Activated CD4-positive, alpha-beta T cell treated with anti-CD3 and anti-CD28 coated beads, Interleukin-2, Interleukin-4, amounts not matched to agents 100 ng/mL and 50 ng/mL, durations not matched to agents 16 hours and 8 hours (primary cell): ENCODE measurements at places on chromosomes 5 and 9.

DNA sequence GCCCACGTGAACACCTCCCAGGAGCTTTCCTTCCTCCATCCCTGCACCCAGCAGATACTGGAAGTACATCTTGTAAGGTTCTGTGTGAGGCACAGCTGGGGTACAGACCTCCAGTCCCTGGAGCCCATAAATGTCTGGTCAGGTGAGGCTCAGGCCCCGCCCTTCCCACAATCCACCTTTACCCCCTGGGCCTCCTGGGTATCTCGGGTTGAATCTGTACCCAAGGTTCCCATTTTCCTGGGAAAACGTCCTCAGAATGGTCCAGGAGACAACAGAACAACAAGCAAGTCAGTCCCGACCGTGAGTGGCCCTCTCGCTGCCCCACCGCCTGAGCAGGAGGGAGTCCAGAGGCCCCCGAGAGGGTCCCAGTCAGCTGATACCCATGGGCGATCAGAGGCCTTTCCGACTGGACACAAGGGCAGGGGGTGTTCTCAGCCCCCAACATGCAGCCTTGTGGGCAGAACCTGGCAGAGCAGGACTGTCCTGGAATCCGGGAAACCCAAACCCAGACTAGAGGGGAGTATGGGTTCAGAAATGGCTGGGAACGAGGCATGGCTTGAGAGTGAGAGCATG lies 4.3 kb downstream of the SPATA31E1 start:
- no peak for DNase-seq

DNA sequence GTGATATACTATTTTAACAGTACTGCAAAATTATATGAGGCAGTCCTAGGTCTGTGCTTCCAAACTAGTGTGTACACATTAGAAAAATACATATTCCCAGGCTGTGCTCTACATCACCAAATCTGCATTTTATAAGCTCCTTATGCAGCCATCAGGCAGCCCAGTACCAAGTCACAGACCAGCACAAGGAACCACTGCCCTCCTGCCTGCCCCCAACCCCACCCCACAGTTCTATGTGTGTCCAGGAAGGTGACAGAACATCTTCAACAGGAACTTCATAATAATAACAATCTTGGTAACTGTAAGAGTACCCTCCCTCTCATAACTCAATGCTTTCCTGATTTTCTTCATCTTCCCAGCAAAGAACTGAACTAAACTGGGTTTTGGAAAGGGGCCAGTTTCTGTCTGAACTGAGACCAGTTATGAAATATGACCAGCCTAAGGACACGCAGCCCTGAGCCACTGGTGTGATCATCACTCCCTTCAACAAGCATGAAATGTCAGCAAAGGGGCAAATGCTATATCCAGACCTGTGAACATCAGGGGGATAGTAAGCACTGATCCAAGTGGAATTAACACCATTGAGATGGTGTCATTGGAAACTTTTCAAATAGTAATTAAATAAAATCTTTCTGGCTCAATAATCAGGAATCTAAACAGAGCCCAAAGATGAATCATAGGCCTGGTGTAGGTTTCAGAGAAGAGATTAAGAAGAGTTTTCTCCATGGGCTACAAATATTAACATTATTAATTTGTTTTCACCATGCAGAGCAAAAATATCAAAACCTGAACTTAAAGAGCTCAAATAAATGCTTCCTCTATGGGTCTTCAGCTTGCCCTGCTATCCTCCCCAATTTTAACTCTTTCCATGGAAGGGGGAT lies 82.1 kb downstream of the DPYSL3 start:
- DNase-seq, result no peak

- no peak for DNase-seq
Observed at GRCh38 chr9:93094658-93095204, 1.3 kb upstream of the CARD19 start.

DNA sequence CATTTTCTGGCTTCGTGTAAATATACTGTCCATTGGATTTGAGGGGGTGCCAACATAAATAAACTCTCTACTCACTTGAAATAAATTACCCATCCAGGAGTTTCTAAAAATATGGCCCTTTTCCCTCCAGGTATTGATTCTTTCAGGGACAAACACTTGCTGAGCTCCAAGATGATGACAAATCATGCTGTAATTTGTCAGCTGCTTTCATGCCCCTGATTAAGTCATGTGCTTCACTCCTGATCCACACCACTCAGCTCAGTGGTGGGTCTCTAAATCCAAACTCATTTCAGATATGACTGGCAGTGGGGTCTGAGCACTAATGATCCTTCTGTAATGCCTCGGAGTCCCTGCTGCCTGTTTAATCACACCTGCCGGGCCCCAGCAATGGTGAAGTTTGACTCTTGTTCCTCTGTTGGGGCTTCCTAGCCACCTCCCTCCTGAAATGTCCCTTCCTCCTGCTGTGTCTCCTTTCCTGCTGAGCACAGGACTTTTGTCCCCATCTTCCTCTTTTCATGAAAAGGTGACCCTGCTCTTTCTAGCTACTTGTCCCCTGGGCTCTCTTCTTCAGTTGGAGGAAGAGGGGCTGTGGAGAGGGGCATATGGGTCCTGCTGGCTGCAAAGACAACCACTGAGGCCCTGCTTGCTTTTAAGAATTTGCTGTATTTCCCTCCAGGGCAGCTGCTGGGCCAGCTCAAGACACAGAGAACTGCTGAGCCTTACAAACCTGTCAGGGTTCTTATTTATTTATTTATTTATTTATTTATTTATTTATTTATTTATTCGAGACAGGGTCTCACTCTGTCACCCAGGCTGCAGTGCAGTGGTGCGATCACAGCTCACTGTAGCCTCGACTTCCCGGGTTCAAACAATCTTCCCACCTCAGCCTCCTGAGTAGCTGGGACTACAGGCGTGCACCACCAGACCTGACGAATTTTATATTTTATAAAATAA lies 200.0 kb downstream of the ATP10B start:
- DNase-seq, result no peak

DNA sequence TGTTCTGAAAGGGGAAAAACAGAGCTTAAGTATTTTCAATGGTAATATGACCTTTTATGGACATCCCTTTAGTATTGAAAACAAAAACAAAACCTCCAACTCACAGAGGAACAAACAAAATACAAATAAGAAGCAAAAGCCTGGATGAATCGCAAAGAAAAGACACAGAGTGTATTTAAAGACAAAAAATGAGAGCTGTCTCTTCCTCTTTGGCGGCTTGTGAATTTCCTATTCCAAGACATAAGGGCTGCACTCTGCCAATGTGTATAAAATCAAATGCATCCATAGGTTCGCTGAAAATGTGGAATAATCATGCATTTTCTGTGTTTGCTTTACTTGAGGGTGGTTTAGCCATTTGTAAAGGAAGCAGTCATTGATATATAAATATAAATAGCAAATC lies 739.3 kb upstream of the ZNF608 start:
- no peak for DNase-seq

- DNase-seq, result no peak
Observed at GRCh38 chr5:88746438-88746882, 136.5 kb downstream of the MEF2C start.

DNA sequence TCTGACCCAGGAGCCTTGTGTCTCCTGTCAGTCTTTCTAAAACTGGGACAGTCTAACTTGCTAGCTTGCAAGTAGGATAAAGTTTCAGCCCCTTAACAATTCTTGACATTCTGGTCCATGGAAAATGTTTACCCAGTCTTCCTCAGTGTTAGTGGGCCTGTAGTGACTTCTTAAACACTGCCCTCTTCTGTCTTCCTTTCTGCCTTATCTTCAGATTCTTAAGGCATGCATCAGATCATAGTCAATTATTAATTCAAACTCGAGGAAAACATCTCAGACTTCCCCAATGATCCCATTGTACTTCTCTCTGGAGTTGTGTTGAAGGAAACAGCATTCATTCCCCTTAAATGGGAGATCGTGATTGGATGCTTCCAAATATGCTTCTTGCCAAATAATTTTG lies 1199.8 kb downstream of the DTWD2 start:
- DNase-seq, result no peak

GRCh38 chr5:50745221-50745910 lies 78.9 kb downstream of the PARP8 start:
- no peak for DNase-seq

- DNase-seq, result no peak
Observed at GRCh38 chr5:6728011-6728794, 15.0 kb downstream of the TENT4A start.

- no peak for DNase-seq
Observed at GRCh38 chr9:127061411-127061810, 61.0 kb downstream of the ANGPTL2 start.

- DNase-seq, result no peak
Observed at GRCh38 chr9:107999890-108000289, 510.3 kb upstream of the KLF4 start.

- DNase-seq, result no peak
Observed at GRCh38 chr9:91172329-91172728, 189.4 kb downstream of the AUH start.

- DNase-seq, result no peak
Observed at GRCh38 chr9:117088140-117088539, 326.7 kb downstream of the ASTN2 start.

- no peak for DNase-seq
Observed at GRCh38 chr9:113957821-113958341, 81.8 kb downstream of the ZNF618 start.

DNA sequence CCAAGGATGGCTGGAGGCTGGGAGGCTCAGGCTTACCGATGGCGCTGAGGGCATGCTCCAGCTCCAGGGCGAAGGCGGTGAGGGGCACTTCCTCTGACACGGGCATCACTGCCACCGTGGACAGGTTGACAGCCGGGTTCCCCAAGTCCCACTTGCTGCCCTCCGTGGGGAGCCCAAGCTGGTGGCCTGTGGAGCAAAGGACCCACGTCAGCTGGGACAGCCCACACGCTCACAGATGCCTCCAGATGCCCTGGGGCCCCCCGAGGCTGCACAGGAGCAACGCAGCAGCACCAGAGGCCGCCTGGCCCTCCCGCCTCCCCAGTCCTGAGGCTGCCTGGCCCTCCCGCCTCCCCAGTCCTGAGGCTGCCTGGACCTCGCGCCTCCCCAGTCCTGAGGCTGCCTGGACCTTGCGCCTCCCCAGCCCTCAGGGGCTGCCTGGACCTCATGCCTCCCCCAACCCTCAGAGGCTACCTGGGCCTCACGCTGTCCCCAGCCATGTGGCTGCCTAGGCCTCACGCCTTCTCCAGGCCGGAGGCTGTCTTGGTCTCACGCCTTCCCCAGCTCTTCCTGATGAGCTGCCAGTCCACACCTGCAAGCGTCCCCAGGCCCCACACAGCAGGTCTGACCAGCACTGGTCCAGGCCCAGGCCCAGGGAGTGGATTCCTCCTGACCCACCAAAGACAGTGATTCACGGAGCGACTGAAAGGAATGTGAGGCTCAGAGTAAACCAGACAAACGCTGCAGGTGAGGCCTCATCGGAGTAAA lies 25.6 kb upstream of the NSMF start:
- DNase-seq, result no peak

DNA sequence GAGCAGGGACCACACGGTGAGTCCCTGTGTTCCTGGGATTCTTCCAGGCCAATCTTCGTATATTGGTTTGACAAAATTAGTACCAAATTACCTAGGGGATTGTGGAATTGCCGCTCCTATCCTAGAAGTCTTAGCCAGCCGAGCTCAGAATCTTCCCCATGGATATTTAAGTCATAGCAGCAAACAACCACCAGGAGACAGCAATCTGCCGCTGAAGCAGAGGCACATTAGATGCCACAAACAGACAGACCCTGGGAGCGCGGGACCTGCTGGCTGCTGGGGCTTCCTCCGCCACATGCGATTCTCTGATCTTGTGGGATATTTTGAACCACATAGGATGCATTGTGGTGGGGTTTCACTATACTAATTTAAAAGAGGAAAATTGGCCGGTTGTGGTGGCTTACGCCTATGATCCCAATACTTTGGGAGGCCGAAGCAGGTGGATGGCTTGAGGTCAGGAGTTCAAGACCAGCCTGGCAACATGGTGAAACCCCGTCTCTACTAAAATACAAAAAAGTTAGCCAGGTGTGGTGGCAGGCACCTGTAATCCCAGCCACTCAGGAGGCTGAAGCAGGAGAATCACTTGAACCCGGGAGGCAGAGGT lies 31.7 kb upstream of the ZBTB43 start:
- DNase-seq, result no peak

DNA sequence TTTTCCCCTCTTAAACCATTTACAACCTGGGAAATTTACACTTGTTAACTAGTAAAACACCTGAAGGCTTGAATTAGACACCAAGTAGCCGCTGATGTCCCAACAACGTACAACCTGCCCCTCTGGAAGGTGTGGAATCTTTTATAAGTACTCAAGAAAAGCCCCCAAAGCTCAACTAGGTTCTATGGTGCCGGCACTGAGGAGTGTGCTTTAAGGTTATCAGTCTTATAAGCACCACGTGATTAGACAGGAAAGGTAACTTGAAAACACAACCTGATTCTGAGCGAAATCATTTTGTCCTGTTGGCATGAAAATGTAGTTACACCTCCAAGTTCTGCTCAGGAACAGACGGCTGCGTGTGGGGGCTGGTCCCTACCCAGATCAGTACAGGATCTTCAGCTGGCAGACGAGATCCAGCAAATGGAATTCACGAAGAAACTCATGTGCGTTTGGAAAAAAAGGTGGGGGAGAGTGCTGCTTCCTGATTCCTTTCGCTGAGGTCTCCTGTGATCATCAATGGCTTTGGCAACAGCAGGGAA lies 195.5 kb downstream of the MEF2C start:
- DNase-seq, result no peak

DNA sequence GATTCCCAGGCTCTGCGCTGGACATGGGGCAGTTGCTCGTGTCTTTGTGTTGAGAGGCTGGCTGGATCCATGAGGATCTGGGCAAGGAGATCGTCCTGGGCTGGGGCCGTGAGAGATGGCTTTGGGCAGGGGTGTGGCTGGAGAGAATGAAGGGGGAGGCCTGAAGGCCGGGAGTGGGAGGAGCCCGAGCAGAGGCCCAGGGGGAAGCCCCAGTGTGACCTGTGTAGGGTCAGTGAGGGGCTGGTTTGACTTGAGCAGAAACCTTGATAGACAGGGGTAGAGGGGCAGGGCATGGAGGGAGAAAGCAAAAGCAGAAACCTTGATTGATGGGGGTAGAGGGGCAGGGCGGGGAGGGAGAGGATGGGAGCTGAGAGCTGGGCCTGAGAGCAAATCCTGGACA lies 54.4 kb upstream of the ASS1 start:
- no peak for DNase-seq

DNA sequence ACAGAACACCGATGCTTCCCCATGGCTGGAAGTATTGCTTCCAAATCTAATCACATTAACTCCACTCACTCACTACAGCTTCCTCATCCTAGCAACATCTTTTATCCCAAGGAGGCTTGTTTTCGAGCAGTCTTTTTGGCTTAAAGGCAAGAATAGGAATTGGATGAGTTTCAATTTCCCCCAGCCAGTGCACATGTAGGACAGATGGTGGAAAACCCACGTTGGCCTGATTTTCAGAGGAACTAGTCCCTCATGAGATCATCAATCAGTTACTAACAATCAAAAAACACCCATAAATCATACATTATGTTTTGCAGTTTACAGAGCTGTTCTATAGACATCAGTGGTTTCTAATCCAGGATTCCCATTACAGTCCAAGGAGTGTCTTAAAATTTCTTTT lies 48.5 kb upstream of the AGXT2 start:
- no peak for DNase-seq
